Nasal cavity respiratory epithelium epithelial cell of viscerocranial mucosa (primary cell): ENCODE measurements at places on chromosomes 4 and X. TPM values are rescaled to one million over a fixed set of nuclear protein-coding genes. Genes with fewer than 3 reads are reported as not detected.

MID1 gene
- total RNA-seq: 2.7 and 13.3 TPM in 2 replicates

SLC16A2 gene
- total RNA-seq: 2.1 and 5.3 TPM in 2 replicates

CT45A3 gene
- total RNA-seq: not detected in 2 replicates

SYN1 gene
- under 0.01 and 0.07 TPM in 2 replicates for total RNA-seq

BEX4 gene
- 19.1 and 24.9 TPM in 2 replicates for total RNA-seq

MAGEA6 gene
- not detected in 2 replicates for total RNA-seq

COL4A6 gene
- 20.8 and 32.0 TPM in 2 replicates for total RNA-seq

DTHD1 gene
- total RNA-seq: 0.36 TPM in 1 of 2 replicates, not detected in the other

ADGRG4 gene
- not detected in 2 replicates for total RNA-seq

AMMECR1 gene
- total RNA-seq: 36.6 and 38.8 TPM in 2 replicates

NSD2 gene
- 41.4 and 54.0 TPM in 2 replicates for total RNA-seq
